ENCODE measurements at places on chromosomes 7 and 10. TPM values are rescaled to one million over a fixed set of nuclear protein-coding genes. Genes with fewer than 3 reads are reported as not detected.

- no peak for DNase-seq
These were observed 62.4 kb downstream of the CTTNBP2 start for GRCh38 chr7:117810642-117811512.

DNA sequence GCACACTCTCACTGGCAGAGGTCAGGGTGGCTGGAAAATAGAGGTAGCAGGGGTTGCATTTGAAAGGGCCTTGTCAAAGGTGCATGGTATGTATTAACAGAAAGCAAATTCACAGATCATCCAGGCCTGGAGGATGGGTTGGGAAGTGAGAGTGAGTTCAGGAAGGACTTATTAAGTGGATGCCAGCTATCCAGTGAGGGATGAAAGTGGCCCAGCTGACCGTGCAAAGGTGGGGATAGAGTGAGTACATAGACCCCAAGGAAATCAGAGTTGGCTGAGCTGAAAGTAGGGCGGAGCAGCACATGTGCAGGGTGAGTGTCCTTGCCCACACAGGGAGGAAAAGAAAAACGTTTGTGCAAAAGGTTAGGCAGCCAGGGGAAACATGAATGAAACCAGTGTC, 58.1 kb downstream of the HECW1 start:
- DNase-seq, result no peak

- DNase-seq, result no peak
These were observed 52.0 kb downstream of the ANKIB1 start for GRCh38 chr7:92297736-92298135.

- no peak for DNase-seq
These were observed 154.9 kb downstream of the SDHAF3 start for GRCh38 chr7:97272237-97272975.

Gene PSPH
- 89.5 TPM for total RNA-seq

GRCh38 chr7:18566829-18567228, 71.3 kb downstream of the HDAC9 start:
- DNase-seq, result no peak

Data from PC-9 (cell line).